ENCODE measurements at places on chromosomes 5 and 9.

GRCh38 chr5:83503662-83504061 lies 32.1 kb downstream of the VCAN start:
- DNase-seq: no peak

- no peak for DNase-seq
Observed at GRCh38 chr9:136148766-136149165, 30.1 kb upstream of the TMEM250 start.

DNA sequence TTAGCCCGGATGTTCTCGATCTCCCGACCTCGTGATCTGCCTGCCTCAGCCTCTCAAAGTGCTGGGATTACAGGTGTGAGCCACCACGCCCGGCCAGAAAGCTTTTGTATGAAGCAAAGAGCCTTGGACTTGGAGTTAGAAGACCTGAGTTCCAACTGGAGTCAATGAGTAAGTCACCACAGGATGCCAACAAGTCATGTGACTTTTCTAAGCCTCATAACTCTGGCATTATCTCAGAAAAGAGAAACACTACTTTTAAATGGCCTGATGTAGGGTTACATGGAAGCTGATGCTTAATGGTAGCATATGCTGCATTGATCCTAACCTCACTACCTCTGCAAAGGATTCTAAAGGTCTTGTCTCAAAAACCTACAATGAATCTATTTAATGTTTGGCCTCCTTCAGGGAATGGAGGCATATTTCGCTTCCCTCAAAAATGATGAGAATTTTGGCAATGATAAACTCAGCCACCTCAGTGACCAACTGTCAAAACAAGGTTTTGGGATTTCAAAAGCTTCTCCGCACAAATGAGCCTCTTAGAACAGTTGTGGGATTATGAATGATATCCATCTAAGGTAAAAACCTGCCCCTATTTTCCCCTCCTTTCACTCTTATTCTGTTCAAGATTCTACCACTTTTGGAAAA lies 236.8 kb downstream of the ACTL7B start:
- no peak for DNase-seq

GRCh38 chr5:113182658-113183344 lies 206.2 kb downstream of the DCP2 start:
- no peak for DNase-seq

GRCh38 chr9:105672711-105673234 lies 10.5 kb downstream of the TAL2 start:
- DNase-seq: no peak

Data from activated T-cell treated with anti-CD3 and anti-CD28 coated beads, Interleukin-2, amount 50 U/mL, for 72 hours (primary cell).